Stimulated activated CD8-positive, alpha-beta memory T cell treated with anti-CD3 and anti-CD28 coated beads, Interleukin-15, amount 100 ng/mL, for 1 hour (primary cell): ENCODE measurements at places on chromosomes 1 and 21.

GRCh38 chr1:69728206-69728605 lies 160.5 kb downstream of the LRRC7 start:
- no peak for DNase-seq

GRCh38 chr1:185409763-185410528 lies 92.9 kb upstream of the IVNS1ABP start:
- no peak for DNase-seq

DNA sequence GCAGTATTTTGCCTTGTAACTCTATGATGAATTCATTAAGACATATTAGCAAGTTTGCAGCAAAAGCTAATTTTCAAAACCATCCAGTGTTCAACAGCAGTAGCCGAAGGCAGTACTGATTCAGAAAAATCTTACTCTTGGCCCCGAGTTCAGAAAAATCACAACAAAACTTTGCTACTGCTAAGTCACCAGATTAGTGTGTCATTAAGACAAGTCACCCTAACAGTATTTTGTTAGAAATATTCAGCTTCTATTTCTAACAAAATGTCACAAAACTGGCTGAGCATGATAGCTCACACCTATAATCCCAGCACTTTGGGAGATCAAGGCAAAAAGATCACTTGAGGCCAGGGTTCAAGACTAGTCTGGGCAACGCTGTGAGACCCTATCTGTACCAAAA lies 8.2 kb downstream of the GTF2B start:
- DNase-seq: no peak

GRCh38 chr1:14661222-14661621 lies 62.7 kb downstream of the KAZN start:
- DNase-seq: no peak

DNA sequence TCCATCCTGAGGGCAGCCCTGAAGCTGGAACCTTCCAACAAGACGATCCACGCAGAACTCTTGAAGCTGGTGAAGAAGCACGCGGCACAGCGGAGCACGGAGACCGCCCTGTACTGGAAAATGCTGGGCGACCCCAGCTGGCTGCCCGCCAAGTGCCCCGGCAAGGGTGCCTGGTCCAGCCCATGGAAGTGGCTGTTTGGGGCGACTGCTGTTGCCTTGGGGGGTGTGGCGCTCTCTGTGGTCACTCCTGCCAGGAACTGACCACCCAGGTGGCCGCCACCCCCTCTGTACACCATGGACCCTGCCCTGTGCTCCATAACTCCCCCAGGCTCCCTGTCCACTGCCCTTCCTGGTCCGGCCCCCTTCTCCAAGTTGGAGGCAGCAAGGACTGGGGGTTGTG lies 90.8 kb downstream of the PPP1R12B start:
- DNase-seq: no peak

- no peak for DNase-seq
Measured at GRCh38 chr1:109760581-109761226, 3.0 kb downstream of the EPS8L3 start.

DNA sequence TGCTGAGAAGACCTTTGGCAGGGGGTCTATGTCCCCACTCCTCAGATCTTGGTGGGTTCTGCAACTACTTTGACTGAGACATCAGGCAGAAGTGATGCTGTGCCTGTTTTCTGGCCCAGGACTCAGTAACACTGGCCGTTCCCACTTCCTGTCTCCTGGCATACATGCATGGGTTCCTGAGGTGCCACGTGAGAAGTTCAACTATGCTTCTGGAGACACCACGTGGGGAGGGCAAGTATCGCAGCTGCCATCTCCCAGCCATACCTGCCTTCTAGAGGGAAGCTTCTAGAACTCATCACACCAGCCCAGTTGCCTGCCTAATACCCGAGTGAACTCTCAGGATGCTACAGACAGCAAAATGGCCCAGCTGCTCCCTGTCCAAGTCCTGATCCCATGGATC lies 65.8 kb downstream of the TRABD2B start:
- DNase-seq: no peak

GRCh38 chr1:53326598-53327181 lies 1.2 kb downstream of the LRP8 start:
- DNase-seq: no peak

- DNase-seq: no peak
Measured at GRCh38 chr21:32422064-32422463, 9.6 kb downstream of the EVA1C start.

DNA sequence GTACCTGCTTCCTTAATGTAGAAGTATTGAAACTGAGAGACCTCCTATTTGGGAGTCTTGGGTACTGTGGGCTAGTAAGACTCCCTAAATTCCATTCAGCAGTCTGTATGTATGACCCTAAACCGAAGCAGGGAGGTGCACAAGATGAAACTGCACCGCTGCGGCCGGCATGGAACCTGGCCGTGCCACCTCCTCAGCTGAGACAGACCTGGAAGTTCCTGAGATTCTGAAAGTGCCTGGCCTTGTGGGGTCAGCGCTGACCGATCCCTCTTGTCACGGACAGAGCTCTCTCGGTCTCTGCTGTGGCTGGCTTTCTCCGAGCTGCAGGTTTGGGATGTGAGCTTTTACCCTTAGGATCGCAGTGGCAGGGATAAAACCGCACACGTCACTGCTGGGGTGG lies 27.0 kb downstream of the PCNT start:
- no peak for DNase-seq

DNA sequence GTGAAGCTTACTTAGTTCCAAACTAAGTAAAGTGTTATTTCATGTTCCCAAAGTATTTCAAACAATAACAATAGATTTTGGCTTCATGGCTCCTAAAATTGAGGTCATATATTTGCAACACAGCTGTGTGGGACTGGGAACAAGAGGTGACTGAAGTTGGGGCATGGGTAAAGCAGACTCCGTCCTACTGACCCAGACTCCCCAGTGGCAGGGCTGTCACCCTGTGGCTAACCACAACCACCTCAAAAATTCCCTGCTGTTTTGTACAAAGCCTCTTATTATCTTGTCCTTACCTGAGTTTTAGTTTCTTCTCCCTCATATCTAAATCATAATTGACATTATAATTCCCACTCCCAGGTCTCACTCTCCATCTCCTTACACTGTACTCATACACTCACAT lies 117.6 kb downstream of the PTGER3 start:
- no peak for DNase-seq

GRCh38 chr1:145757420-145757819 lies 38.1 kb downstream of the CD160 start:
- no peak for DNase-seq

- no peak for DNase-seq
Measured at GRCh38 chr1:239617731-239618130, 231.4 kb downstream of the CHRM3 start.

DNA sequence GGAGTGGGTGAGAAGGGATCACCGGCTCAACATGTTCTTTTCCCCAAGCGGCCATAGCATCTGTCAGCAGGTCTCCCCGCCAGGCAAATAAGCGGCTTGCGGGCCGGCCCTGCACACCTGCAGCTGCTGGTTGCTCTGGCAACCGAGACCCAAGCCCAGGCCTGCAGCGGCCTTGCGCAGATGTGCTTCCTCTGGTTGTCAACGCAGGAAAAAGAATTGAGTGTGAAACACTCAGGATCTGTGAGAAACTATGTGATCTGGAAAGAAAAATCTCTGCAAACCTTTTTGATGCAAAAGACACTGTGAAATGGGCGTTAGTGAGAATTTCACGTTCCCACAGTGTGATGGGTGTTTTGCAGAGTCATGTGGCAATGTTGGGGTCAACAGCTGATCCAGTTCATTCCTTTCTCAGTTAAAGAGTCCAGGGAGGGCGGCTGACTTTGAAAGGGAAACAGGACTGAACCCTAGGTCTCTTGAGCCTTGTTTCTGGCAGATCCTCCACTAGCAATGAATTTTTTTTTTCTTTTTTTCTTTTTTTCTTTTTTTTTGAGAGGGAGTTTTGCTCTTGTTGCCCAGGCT lies 28.4 kb downstream of the TOMM20 start:
- no peak for DNase-seq

GRCh38 chr1:211737115-211738035 lies 62.0 kb upstream of the NEK2 start:
- DNase-seq: no peak
